Activated T-cell treated with anti-CD3 and anti-CD28 coated beads, Interleukin-2, amount 50 U/mL, for 24 hours (primary cell): ENCODE measurements at places on chromosomes 1 and 21.

DNA sequence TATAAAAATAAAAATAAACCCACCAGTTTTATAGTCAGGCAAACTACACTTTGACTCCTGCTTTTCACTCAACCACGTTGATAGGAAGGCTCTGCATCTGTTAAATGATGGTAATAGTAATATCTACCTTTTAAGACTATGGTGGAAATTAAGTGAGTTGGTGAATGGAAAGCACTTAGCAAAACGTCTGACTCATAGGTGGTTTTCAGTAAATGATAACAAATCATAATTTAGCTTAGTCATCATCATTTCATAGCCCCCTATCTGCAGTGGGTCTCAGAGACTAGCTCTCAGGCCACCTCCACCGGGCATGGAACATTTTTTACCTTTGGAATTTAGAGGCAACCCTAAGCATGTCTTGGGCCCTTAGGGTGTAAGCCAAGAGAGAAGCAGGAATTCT lies 160.0 kb downstream of the PDE4B start:
- no peak for DNase-seq

GRCh38 chr1:46172321-46172720 lies 2.6 kb upstream of the TSPAN1 start:
- no peak for DNase-seq

DNA sequence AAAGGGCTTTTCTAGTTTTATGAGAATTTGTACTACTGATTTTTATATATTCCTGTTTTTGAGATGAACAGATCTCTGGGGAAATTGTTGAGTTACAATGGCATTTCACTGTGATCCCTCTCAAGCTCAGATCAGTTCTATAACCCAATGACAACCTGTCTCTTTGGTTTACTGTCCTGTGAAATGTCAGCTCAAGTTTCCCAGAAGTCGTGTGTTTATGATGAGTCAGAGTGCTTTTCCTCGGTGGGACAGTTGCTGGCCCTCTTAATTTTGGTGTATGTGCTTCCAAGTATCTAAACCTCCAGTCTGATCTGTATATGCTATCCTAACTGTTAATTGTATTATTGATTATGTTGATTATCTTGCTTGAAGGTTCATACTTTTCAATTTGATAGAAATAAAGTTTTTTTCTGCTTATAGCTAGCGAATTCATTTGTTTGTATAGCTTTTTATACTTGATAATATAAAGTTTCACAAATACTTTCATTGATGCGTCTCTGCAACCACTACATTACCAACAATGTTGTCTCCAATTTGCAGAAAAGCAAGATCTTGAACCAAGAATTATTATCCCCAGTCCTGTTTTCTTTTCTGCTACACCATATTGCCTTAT lies 77.5 kb upstream of the DNAJC6 start:
- no peak for DNase-seq

DNA sequence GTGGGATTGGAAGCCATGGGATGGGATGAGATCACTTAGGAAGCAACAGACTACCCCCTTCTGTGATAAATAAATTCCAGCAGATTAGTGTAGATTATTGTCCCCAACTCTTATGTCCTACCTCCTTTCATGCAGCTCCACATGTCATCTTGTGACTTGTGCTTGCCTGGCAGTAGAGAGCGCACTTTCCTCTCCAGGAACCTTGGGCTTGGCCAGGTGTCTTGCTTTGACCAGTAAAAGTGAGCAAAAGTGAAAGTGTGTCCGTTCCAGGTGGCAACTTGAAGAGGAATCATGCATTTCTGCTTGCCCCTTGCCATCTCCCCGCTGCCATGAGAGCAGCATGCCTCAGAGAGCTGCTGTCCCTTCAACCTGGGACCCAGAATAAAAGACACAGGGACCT lies 122.9 kb upstream of the ERG start:
- DNase-seq: no peak

DNA sequence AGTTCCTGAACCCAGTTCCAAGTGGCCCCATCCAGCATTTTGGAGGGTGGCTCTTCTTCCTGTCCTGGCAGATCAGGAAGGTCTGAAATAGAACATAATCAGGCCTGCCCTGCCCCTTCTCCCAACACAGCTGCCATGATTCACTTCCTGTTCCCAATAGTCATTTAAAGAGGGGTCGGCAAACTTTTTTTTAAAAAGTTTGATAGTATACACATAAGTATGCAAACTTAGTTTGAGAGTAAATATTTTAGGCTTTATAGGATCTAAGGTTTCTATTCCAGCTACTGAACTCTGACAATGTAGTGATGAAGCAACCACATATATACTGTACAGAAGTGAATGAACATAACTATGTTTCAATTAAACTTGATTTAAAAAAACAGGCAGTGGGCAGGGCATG lies 66.4 kb downstream of the LUZP1 start:
- DNase-seq: no peak

- no peak for DNase-seq
Observed at GRCh38 chr1:18536915-18537314, 56.2 kb downstream of the KLHDC7A start.
